ENCODE measurements at places on chromosomes 6 and 20. TPM values are rescaled to one million over a fixed set of nuclear protein-coding genes. Genes with fewer than 3 reads are reported as not detected.

Gene UNC5CL
- 1.2 TPM for total RNA-seq

GRCh38 chr6:33974471-33974870 is 170.7 kb upstream of the MLN start:
- DNase-seq, result peak; percentile 35

DNA sequence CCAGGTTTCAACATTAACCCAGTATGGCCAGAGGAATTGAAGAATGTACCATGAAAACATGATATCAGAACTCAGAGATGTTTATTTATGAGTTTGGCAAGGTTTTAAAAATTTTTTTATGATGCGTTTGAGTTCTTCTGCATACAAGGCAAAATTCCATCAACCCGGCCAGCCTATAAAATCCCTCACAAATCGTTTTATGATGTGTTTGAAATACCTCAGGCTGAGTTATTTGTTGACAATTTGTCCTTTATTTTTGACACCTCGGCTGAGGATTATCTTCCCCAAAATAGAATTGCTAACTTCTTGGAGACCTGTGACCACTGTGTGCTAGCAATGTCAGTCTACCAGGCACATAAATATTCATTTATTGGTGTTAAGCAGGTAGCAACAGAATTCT is 91.9 kb upstream of the SLC24A3 start:
- no peak for DNase-seq

DNA sequence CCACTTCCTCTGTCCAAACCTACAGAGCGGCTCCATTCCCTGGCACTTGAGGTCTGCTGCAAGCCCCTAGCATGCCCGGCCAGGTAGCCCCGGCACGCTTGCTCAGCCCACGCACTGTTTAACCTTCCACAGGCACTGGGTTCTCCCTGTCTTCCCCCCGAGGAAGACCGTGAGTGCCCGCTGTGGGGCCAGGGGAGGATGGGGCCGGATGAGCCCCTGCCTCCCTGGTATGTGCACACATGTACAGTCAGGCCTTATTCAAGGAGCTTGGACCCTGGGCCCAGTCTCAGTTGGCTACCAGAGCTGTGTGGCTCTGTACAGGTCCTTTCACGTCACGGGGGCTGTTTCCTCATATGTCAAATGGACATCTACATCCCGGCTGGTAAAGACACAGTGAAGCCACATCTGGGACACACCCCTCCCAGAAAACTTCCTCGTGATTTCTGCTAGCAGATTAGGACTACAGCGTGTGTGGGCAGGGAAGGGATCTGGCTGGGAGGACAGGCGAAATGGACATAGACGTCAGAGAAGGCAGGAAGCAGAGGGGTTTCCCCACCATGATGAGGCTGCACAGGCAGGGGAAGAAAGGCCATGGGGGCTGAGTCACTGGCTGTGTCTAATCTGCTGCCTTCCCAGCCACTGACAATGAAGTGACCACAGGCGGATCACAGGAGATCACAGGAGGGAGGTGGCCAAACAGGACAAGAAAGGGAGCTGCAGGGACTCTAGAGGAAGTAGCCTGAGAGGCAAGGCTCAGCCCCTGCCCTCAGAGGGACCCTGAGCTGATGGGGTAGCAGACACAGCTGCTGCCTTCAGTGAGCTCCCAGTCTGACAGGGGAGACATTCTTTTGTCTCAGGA is 62.9 kb downstream of the MRPL14 start:
- DNase-seq, result no peak

- DNase-seq, result no peak
Measured at GRCh38 chr20:49740807-49741206, 27.1 kb upstream of the B4GALT5 start.

DNA sequence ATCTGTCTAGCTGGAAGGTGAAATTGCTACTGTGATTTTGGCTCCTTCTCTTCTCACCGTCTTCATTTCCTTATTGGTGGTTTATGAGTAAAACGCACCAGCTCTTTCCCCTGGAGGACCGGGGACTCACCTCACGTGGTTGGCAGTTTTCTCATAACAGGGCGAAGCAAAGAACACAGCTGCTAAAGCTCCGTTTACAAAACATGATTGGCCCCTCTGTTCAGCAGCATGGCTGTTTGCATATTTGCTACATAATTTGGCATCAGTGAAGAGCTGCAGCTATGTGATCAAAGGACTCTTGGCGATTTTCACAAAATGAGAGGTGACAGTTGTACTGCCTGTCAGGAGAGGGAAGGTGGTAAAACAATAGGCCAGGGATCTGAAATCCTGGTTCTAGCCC is 20.5 kb upstream of the TMEM181 start:
- no peak for DNase-seq

GRCh38 chr6:53583451-53583850 is 38.5 kb upstream of the GCLC start:
- no peak for DNase-seq
